ENCODE measurements at places on chromosomes 11 and 22. TPM values are rescaled to one million over a fixed set of nuclear protein-coding genes. Genes with fewer than 3 reads are reported as not detected.

GRCh38 chr11:18704698-18705097 lies 6.1 kb downstream of the TMEM86A start:
- no peak for DNase-seq

DNA sequence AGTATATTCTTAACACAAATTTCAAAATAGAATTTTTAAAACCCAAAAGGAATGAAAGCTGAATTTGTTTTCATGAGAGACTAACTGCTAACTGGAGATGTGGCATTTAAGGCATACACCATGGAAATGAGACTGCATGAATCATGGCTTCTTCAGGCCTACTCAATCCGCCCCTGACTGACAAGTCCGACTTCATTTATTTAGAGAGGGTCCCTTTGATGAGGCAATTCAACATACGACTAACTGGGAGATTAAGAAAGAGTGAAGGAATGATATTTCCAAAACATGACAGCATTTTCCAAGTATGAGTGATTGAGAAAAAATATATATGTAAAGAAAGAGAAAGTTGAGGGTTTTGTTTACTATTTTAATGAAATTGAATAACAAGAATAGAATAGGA lies 720.1 kb downstream of the DLG2 start:
- DNase-seq, result no peak

DNA sequence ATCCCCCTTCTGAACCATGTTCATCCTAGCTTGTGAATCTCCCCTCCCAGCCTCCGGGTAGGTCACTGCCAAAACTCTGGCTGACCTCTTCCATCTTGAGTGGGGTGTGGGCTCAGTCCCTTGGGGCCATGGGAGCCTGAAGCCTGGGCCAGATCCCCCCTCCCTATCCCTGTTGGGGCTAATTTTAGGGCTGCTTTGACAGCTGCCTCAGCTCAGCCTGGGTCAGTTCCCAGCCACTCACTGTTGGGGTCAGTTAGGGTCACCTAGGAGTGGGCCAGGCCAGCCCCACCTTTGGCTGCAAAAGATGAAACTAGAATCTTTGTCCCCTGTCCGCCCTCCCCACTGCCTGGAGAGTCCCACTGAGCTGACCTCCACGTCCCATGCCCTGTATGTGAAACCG lies 29.8 kb upstream of the P2RY2 start:
- no peak for DNase-seq

GRCh38 chr11:77187111-77187750 lies 59.2 kb downstream of the MYO7A start:
- no peak for DNase-seq

DNA sequence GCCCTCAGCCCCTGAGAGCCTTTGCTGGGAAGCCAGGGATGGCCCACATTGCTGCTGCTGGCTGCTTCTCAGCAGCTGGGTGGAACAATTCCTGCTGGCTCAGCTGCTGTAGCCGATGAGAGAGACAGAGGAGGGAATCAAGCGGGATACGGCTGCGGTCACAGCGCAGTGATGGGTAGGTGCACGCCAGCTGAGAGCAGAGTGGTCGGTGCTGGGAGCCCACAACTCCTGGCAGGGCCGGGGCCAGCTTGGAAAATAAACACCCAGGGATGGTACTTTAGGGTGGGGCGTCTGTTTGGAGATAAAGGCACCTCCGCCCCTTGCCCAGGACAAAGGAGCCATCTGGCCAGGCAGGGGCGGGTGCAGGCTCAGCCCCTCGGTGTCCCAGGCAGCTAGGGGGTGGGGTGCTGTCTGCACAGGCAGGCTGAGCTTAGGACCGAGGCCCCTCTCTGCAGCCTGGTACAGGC lies 480.5 kb downstream of the MIAT start:
- no peak for DNase-seq

DNA sequence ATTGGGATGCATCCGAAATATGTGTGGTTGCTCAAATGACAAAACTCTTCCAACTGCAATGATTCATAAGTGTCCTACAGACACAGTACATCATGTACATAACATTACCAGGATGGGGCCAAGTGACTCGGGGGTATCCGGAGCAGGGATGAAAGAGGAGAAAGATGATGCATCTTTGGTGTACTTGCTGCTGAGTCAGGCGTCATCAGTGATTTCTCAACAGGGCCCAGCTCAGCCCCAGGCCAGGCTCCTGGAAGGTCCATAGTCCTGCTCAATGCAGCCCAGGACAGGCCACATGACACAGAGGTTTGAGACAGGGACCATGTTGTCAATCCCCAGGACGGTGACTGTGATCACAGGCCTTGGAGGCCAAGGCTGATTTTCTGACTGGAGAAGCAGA lies 59.3 kb downstream of the GGTLC2 start:
- no peak for DNase-seq

The OR4D6 gene
- not detected for total RNA-seq

The DDIAS gene
- 10.8 TPM for total RNA-seq

The VPREB1 gene
- not detected for total RNA-seq

The ZNRF3 gene
- 3.8 TPM for total RNA-seq

The TPBGL gene
- 0.07 TPM for total RNA-seq

Data from pulmonary artery endothelial cell (primary cell).